ENCODE measurements at places on chromosomes 12 and 14.

DNA sequence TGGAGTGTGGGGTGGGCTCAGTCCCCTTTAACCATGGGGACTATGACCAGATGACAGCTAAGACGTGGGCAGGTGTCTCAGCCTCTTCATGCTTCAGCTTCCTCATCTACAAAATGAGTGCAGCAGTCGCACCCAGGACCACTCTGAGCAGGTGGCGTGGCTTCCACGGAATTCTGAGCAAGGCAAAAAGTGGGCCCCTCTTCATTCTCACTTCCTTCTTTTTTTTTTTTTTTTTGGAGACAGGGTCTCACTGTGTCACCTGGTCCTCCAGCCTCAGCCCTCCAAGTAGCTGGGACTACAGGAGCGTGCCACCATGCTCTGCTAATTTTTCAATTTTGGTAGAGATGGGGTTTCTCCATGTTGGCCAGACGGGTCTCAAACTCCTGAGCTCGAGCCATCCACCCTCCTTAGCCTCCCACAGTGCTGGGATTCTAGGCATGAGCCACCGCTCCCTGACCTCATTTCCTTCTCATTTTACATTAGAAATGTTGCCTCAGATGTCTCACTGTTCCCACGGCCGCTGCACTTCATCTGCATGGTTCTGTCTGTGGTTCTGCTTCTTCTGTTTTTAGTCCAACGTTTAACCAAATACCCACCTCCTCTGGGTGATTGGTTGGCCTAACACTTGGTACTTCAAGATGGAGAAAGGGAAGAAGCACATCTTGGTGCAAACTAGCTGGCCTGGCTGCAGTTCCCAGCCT lies 41.3 kb upstream of the BCL7A start:
- DNase-seq = peak; percentile 94

DNA sequence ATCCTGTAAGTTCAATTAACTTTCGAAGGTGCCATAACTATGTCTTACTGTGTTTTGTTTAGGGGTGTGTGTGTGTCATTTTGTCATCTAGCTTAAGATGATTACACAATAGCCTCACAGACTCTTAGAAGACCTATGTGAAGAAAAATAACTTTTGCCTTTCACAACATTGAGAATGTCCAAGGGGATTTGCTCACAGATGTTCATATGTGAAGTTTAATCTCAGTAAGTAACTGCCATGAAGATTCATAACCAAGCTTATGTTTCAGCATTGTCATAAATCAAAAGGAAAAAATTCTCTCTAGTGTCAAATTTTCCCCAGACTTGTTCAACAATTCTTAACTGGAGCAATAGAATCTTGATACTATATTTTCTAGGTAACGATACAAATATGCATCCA lies 226.1 kb upstream of the PRKD1 start:
- DNase-seq = no peak

GRCh38 chr12:122374707-122375106 lies 47.8 kb downstream of the CLIP1 start:
- no peak for DNase-seq

DNA sequence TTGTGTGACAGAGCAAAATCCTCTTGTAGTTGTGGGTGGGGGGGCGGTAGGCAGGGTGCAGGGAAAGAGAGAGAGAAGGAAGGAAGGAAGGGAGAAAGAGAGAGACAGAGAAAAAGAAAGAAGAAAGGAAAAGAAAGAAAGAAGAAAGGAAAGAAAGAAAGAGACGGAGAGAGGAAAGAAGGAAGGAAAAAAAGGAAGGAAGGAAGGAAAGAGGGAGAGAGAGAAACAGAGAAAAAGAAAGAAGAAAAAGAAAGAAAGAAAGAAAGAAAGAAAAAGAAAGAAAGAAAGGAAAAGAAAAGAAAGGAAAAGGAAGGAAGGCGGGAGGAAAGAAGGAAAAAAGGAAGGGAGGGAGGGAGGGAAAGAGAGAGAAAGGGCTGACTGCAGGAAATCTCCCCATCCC lies 17.6 kb upstream of the FAIM2 start:
- no peak for DNase-seq

GRCh38 chr14:95328729-95329503 lies 9.2 kb upstream of the CLMN start:
- DNase-seq = no peak

- no peak for DNase-seq
Measured at GRCh38 chr14:65286443-65286842, 126.1 kb upstream of the FUT8 start.

GRCh38 chr12:124482567-124482893 lies 84.9 kb downstream of the NCOR2 start:
- no peak for DNase-seq

DNA sequence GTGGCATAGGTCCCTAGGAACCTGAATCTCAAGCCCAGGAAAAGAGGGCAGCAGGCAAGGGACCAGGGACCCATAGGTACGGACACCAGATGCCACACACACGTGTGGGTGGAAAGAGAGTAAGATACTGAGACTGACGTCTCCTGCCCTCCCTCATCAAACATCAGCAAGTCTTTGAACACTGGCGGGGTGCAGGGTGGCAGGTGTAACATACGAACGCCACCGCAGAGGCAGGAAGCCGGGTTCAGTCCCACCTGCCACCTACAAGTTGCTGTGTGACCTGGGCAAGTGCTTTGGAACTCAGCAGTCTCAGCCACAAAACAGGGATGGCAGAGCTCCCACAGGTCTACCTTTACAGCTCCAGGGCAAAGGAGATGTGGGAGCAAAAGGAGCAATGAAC lies 11.1 kb downstream of the ACTN1 start:
- no peak for DNase-seq

DNA sequence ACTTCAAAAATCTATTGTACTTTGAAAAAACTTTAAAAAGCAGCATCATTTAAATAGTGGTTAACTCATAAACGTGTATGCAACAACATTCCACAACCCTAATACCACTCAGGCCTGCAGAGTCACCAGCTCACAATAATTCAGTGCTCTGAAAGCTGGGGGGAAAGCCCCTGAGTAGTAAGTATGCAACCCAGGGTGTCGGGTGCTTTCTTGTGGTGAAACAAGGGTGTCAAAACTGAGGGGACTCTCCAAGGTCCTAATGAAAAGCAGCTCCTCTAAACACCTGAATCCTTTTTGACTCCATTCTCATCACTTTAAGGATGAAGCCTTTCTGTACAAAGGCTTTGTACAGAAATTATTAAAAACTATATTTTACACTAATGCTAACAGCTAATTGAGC lies 33.7 kb downstream of the FGFR1OP2 start:
- no peak for DNase-seq

GRCh38 chr14:96225745-96226151 lies 21.1 kb downstream of the BDKRB2 start:
- no peak for DNase-seq

DNA sequence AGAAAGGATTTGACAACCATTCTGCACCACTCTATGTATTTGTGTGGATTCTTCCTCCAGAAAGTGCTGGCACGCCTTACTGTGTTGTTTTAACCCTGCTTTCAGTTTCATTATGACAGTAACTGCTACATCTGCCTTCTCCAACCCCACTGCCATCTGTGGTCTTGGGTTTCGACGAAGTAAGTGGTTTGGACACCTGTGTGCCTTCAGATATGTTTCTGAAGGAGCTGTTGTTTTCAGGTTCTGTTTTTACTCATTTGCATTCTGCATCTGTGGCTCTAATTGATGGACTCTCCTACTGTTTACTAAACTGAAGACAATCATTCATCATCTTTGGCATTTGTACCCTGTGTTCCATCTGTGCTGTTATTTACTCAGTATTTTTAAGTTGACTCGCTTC lies 4.1 kb downstream of the TSHR start:
- DNase-seq = peak; percentile 35

- DNase-seq = no peak
Measured at GRCh38 chr14:59244581-59244980, 56.1 kb downstream of the DAAM1 start.

DNA sequence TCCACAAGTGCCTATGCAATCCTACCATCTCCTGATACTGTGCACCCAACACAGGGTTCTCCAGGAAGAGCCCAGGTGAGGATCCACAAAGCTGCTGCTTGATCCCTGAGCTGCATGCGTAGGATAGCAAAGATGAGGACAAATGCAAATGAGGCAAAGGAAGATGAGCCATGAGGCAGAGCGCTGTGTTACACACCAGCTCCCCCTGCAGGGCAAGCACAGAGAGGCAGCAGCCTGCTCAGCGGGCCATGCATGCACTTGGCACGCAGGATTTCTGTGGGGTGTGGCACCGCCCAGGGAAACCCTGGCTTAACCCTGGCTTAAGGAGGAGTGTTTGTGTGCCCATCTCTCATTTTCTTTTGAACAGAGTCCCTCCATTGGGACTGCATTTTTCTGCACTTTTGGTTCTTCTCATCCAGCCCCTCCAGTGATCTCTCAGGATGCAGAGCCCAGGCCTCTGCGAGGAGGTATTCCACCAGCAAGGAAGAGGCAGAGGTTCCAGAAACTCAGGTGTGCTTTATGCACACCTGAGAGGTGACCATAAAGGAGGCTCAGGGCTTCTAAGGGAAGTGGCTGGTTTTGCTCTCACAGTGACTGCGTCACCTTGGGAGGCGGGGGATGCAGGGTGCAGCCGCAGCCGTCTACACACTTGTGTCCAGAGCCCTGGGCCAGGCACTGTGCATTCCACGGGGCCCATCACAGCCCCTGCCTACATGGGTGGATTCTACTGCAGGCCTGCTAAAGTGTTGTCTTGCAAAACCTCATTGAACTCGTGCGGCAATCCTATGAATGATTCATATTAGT lies 973.3 kb upstream of the TMEM132C start:
- DNase-seq = peak; percentile 62

GRCh38 chr14:31758941-31759340 lies 197.7 kb downstream of the NUBPL start:
- DNase-seq = no peak

DNA sequence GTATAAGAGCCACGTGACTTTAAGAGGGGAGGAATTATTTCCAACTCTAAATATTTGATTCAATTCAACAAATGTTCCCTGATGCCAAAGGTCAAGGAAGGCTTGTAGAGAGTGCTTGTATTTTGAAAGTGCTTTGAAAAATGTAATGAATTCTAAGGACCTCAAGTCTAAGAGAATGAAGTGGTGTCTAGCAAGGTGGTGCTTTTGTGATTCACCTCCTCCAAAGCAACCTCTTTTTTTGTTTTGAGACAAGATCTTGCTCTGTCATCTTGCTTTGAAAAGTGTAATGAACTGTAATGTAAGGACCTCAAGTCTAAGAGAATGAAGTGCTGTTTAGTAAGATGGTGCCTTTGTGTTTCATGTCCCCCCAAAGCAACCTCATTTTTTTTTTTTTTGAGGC lies 13.7 kb downstream of the AK7 start:
- DNase-seq = no peak

DNA sequence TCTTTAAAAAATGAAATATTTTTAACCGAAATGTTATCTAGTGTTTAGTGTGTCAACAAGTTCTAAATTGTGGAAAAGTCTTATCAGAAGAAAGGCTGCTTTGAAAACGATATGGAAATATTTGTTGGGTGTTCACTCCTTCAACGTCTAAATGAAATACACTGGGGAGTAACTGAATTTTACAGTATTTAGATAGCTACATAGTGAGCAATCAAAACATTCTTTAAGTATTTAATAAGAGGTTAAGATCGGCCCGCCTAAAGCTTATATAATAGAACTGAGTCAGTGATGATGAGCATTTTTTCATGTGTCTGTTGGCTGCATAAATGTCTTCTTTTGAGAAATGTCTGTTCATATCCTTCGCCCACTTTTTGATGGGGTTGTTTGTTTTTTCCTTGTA lies 228.3 kb downstream of the RAD51B start:
- no peak for DNase-seq

- no peak for DNase-seq
Measured at GRCh38 chr12:28096649-28097048, 93.6 kb upstream of the CCDC91 start.

DNA sequence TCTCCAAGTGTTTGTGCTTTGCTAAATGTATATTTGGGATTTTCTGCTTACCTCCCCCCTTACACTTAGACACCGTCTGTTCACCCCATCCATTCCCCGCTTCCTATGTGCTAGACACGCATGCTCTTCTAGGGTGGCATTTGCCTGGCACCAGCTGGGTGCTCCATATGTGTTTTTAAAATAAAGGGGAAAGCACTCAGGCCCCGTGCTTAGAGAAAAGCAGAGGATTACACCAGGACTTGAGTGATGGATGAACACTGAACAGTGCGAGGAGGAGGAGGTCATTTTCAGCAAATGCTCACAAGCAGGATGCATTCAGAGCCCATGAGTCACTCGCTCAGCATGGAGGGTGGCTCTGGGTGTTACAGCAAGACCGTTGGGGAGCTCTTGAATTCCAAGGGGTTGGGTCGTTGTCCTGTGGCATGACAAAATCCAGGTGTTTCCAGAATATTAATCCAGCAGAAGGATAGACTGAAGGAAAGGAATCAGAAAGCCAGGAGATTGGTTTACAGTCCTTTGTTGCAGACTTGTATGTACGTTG lies 2.9 kb upstream of the BDKRB1 start:
- no peak for DNase-seq

- no peak for DNase-seq
Measured at GRCh38 chr12:102317155-102317554, 119.5 kb upstream of the PMCH start.

DNA sequence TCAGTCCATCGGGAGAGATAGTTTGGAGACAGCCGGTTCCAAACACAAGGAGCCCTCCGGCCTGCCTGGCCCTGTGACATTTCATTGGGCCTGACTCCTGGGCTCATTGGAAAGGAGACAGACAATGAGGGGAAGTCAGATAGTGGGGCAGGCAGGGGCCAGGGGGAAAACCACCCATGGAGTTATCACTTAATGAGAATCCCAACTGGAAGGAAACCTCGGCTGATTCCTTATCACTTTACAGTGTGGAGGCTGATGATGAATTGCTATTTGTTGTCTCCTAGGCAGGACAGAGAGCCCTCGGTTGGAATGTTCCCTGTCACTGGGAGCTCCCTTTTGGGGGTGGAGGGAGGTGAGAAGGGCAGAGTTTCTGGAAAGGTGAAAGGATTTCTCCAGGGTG lies 44.4 kb downstream of the TBX5 start:
- DNase-seq = no peak

- DNase-seq = peak; percentile 91
Measured at GRCh38 chr12:57744194-57744776, 554 bp upstream of the TSPAN31 start.

GRCh38 chr12:90305379-90305778 lies 596.7 kb upstream of the ATP2B1 start:
- DNase-seq = no peak

DNA sequence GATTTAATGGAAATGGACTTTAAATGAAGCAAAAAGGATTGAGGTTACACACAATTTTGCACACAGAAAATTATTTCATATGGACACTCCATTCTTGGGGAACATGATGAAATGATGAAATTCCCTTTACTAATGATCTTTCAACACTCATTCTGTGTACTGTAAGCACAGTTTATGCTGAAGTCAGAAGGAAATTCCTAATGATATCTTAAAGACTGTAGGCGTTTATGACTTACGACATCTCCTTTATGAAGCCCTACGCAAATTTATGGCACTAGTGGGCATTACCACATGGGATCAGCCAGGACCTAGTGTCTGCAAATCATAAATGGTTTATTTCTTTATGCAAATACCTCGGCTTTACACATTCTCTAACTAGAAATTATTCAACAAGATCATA lies 97.9 kb upstream of the SOX5 start:
- DNase-seq = peak; percentile 38

DNA sequence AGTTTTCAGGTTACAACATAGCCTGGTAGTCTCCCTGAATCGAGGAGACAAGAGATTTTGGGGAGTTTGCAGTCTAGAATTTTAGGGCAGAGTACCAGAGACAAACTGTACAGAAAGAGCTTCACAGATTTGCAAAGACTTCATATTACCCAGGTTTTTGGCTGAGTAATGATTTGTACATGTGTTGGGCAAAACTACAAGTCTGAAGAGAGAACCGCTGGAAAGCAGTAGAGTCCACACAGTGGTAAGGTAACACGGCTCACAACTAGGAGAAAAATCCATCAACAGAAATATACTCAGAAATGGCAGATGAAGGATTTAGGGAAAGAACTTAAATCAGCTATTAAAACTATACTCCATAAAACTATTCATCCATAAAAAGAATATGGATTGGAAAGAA lies 25.7 kb downstream of the FBXO33 start:
- no peak for DNase-seq
